Aorta (tissue), 5 donors: ENCODE measurements at places on chromosomes 12 and 14. TPM values are rescaled to one million over a fixed set of nuclear protein-coding genes. Genes with fewer than 3 reads are reported as not detected.

GRCh38 chr12:56236985-56237384, 7.1 kb downstream of the SLC39A5 start:
- no peak for DNase-seq

- no peak for DNase-seq
Observed at GRCh38 chr14:61720294-61720661, 25.0 kb downstream of the HIF1A start.

GZMH gene
- total RNA-seq = 1.9 TPM

TMEM132C gene
- 0.49 TPM for total RNA-seq

KICS2 gene
- 5.6 TPM for total RNA-seq
